Stimulated activated naive B cell treated with anti-CD40 and anti-IgM and Interleukin-4, amounts not matched to agents 10 μg/mL and 1 μg/mL and 100 μg/mL, for 72 hours (primary cell): ENCODE measurements at places on chromosomes 12 and 14.

- no peaks in the 10 kb centered on the region for H3K36me3 ChIP-seq
- no peak overlapping the region for H3K27ac ChIP-seq
- no peak for DNase-seq
- H3K4me3 ChIP-seq = no peak overlapping the region
These were observed 178.7 kb upstream of the SOX5 start for GRCh38 chr12:24127919-24128721.

DNA sequence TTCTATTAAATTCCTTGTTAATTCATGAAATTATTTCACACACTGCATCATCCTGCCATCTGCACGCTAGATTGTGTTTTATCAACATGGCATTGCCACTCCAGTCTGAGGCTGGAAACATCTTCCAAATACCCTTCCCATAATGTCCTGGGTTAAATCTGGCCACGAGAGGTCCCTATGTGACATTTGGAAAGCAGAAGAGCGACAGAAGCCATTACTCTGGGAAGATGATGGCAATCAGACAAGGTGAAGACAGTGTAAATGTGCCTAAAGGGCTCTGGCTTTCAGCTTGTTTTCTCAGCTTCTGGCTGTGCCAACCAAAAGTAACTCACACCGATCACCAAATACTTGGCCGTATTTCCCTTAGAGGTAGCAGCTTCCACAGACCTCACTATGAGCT lies 144.8 kb downstream of the CAPZA3 start:
- no peak for DNase-seq
- no peaks in the 10 kb centered on the region for H3K36me3 ChIP-seq
- H3K27me3 ChIP-seq = no peaks in the 10 kb centered on the region
- H3K27ac ChIP-seq = no peak overlapping the region
- no peak overlapping the region for H3K4me3 ChIP-seq

- H3K36me3 ChIP-seq = no peaks in the 10 kb centered on the region
- DNase-seq = no peak
- peaks cover 13% of the 10 kb centered on the region for H3K4me1 ChIP-seq
- no peaks in the 10 kb centered on the region for H3K27me3 ChIP-seq
These were observed 115.5 kb downstream of the DYRK2 start for GRCh38 chr12:67764055-67764454.

- H3K27me3 ChIP-seq = no peaks in the 10 kb centered on the region
- no peak for DNase-seq
- no peaks in the 10 kb centered on the region for H3K4me1 ChIP-seq
- H3K4me3 ChIP-seq = no peak overlapping the region
These were observed 15.4 kb downstream of the ULK1 start for GRCh38 chr12:131909752-131910219.

GRCh38 chr12:127811988-127812387 lies 455.0 kb upstream of the TMEM132C start:
- DNase-seq = no peak
- H3K4me1 ChIP-seq = no peaks in the 10 kb centered on the region
- no peak overlapping the region for H3K4me3 ChIP-seq
- no peaks in the 10 kb centered on the region for H3K36me3 ChIP-seq

- DNase-seq = no peak
- H3K4me1 ChIP-seq = no peaks in the 10 kb centered on the region
- H3K36me3 ChIP-seq = no peaks in the 10 kb centered on the region
These were observed 64.4 kb downstream of the NUAK1 start for GRCh38 chr12:106074361-106074705.

DNA sequence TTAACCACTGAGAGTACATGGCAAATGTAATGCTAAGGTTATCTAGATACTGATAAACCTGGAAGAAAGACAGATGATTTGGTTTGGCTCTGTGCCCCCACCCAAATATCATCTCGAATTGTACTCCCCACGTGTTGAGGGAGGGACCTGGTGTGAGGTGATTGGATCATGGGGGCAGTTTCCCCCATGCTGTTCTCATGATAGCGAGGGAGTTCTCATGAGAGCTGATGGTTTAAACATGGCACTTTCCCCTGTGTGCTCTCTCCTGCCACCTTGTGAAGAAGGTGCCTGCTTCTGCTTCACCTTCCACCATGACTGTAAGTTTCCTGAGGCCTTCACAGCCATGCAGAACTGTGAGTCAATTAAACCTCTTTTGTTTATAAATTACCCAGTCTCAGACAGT lies 14.2 kb downstream of the NOXRED1 start:
- peaks cover 15% of the 10 kb centered on the region for H3K4me1 ChIP-seq
- no peak overlapping the region for H3K4me3 ChIP-seq
- no peaks in the 10 kb centered on the region for H3K36me3 ChIP-seq
- no peak overlapping the region for H3K27ac ChIP-seq
- no peaks in the 10 kb centered on the region for H3K27me3 ChIP-seq

DNA sequence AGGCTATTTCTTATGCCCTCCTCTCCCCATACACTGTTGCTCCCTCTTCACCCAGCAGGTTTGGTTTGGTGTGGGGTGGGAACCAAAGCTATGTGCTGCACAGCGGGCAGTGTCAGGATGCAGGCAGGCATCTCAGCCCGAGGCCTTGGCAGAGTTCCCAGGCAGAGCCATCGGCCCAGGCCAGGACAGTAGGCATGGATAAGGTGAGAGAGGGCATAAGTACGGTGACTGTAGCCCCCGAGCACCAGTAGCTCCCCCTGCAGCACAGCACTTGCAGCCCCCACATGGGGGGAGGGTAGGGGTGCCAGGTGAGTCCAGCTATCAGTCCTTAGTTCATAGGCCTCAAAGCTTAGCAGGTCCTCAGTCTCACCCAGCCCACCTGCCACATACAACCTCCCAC lies 7.2 kb downstream of the KLHL33 start:
- H3K36me3 ChIP-seq = no peaks in the 10 kb centered on the region
- H3K4me1 ChIP-seq = peaks cover 46% of the 10 kb centered on the region
- H3K27ac ChIP-seq = peak overlapping the region; percentile 94
- DNase-seq = no peak

- no peak overlapping the region for H3K27ac ChIP-seq
- no peaks in the 10 kb centered on the region for H3K27me3 ChIP-seq
- H3K4me3 ChIP-seq = no peak overlapping the region
- no peaks in the 10 kb centered on the region for H3K36me3 ChIP-seq
- DNase-seq = no peak
- no peaks in the 10 kb centered on the region for H3K4me1 ChIP-seq
These were observed 251.4 kb downstream of the LRIG3 start for GRCh38 chr12:58668871-58669270.

DNA sequence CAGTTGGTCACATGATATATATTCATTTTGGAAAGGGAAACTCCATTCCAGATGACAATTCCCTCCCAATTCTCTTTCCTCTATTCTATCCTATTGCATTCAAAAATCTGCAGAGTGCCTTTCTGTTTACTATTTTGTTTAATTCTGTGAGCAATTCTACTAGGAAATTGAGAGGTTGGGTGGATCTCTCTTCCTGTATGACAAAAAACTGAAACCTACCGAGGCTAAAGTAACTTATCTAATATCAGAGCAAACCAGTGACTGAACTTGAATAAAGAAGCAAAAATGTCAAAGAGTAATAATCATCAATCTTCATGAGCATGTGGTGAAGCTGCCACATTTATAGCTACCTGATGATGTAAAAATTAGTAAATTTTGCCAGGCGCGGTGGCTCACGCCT lies 16.6 kb upstream of the ACTN1 start:
- H3K4me3 ChIP-seq = no peak overlapping the region
- H3K27me3 ChIP-seq = peaks cover 6% of the 10 kb centered on the region
- no peak for DNase-seq
- H3K36me3 ChIP-seq = no peaks in the 10 kb centered on the region

GRCh38 chr14:74500417-74501134 lies 7.0 kb downstream of the ISCA2 start:
- H3K4me1 ChIP-seq = peaks cover 2% of the 10 kb centered on the region
- no peak overlapping the region for H3K4me3 ChIP-seq
- no peak overlapping the region for H3K27ac ChIP-seq
- no peaks in the 10 kb centered on the region for H3K27me3 ChIP-seq
- DNase-seq = no peak

DNA sequence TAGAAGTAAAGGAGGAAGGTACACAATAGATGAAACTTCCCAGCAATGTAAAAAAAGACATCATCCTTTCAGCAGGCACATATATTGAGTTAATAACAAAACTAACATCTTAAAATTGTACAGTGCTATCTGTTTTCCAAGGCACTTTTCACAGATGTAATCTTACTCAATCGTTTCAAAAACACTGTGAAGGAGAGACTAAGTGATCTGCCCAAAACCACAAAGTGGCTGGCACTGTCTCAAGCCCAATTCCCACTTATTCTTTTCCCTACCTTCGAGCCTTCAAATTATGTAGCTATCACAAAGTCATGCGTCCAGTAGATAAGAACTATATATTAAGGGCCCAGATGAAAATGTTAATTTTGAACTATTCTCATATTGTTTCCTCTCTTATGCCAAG lies 193.6 kb upstream of the RASSF8 start:
- H3K36me3 ChIP-seq = no peaks in the 10 kb centered on the region
- DNase-seq = no peak
- H3K4me1 ChIP-seq = no peaks in the 10 kb centered on the region
- H3K27me3 ChIP-seq = no peaks in the 10 kb centered on the region
- H3K4me3 ChIP-seq = no peak overlapping the region
- H3K27ac ChIP-seq = no peak overlapping the region

DNA sequence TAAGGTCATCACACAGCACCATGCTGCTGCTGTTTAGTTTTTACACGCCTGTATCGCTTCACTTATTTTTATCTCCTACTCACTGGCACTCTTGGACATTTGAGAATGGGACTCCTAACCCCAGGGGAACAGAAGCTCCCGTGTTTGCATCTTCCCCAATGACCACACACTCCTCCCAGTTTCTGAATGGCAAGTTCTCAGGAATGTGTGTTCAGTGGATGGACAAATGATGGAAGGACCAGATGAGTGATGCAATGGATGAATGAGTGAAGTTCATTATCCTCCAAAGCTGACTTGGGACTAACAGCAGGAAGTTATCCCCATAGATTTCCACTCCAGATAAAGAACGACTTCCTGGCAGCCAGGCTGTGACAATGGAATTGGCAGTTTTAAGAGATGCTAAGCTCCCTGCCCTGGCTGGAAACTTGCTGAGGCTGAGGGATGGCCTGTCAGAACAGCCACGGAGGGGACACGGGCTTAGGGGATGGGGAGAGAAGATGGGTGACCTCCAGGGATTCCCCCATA lies 231.5 kb downstream of the SLC15A4 start:
- no peaks in the 10 kb centered on the region for H3K4me1 ChIP-seq
- H3K27ac ChIP-seq = no peak overlapping the region
- no peak for DNase-seq
- no peaks in the 10 kb centered on the region for H3K27me3 ChIP-seq

GRCh38 chr12:104792570-104792969 lies 165.5 kb downstream of the SLC41A2 start:
- H3K27ac ChIP-seq = no peak overlapping the region
- peaks cover 8% of the 10 kb centered on the region for H3K4me1 ChIP-seq
- no peak overlapping the region for H3K4me3 ChIP-seq
- no peak for DNase-seq
- H3K36me3 ChIP-seq = no peaks in the 10 kb centered on the region

- H3K4me1 ChIP-seq = peaks cover 42% of the 10 kb centered on the region
- H3K36me3 ChIP-seq = peaks cover 21% of the 10 kb centered on the region
- H3K4me3 ChIP-seq = no peak overlapping the region
- no peak for DNase-seq
These were observed 21.7 kb downstream of the TAOK3 start for GRCh38 chr12:118350908-118351559.

GRCh38 chr14:32453857-32454810 lies 125.0 kb downstream of the AKAP6 start:
- no peak for DNase-seq
- H3K27me3 ChIP-seq = peaks cover 11% of the 10 kb centered on the region
- no peaks in the 10 kb centered on the region for H3K4me1 ChIP-seq
- H3K4me3 ChIP-seq = no peak overlapping the region
- no peak overlapping the region for H3K27ac ChIP-seq
